ENCODE measurements at places on chromosomes 7 and 10. TPM values are rescaled to one million over a fixed set of nuclear protein-coding genes. Genes with fewer than 3 reads are reported as not detected.

Gene SPDYE2B
- total RNA-seq: not detected

Gene HHEX
- 16.8 TPM for total RNA-seq

Gene MMD2
- total RNA-seq: not detected

- DNase-seq: no peak
These were observed 44.8 kb downstream of the SHTN1 start for GRCh38 chr10:116960066-116960776.

DNA sequence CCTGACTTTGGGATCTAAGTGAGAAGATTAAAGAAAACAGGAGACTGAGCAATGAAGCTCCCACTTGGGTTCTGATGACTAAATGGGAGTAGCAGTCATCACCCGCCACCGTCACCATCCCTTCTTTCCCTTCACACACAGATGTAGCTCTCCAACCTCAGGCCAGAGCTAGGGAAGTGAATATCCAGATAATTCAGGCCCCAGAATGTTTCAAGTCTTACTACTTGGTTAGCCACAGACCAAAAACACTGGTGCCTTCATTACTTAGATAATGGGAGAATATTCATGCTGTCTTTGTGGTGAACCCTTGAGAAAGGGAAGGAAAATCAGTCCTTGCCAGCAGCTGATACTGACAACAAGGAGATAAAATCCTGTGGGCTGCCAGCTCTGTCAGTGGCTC lies 100.7 kb downstream of the OSBPL3 start:
- no peak for DNase-seq
